ENCODE measurements at places on chromosomes 2 and 18.

- DNase-seq: no peak
Observed at GRCh38 chr2:226130192-226130591, 669.4 kb downstream of the IRS1 start.

DNA sequence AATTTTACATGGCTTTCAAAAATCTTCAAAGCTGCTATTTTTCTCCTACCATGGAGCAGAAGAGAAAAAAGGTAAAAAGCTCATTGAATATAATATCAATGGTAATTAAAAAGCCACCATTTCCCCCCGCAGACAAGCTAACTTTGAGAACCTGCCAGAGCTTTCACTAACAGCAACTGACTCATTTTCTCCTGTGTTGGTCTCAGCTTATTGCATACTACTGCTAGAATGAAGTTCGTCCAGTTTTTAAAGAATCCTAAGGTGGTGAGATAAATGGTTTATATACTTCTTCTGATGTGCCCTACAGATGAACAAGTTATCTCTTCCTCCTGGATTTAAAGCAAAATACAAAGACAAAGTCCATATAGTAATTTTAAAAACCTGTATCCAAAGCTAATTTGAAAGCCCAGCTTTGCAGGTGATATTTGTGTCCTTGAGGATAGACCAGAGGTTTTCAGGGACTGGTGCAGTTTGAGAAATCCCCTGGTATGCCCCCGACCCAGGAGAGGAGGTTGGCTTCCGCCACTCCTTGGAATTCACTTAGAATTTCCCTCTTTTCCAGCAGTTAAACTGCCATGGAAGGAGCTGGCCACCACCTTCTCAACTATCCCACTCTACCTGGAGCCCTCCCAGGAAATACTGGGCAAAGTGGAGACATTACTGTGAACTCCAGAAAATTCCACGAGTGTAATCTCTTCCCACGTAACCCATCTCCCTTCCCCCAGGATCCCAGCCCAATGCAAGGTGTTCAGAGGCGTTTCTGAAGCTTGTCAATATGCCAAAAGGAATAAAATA, 17.5 kb downstream of the YPEL5 start:
- DNase-seq: no peak

- DNase-seq: no peak
Observed at GRCh38 chr2:86482034-86482433, 40.9 kb downstream of the KDM3A start.

- DNase-seq: no peak
Observed at GRCh38 chr2:18501156-18501555, 59.3 kb downstream of the RDH14 start.

- no peak for DNase-seq
Observed at GRCh38 chr2:235194351-235194750, 242.5 kb downstream of the SH3BP4 start.

GRCh38 chr2:210798180-210798579, 241.8 kb downstream of the CPS1 start:
- DNase-seq: no peak

DNA sequence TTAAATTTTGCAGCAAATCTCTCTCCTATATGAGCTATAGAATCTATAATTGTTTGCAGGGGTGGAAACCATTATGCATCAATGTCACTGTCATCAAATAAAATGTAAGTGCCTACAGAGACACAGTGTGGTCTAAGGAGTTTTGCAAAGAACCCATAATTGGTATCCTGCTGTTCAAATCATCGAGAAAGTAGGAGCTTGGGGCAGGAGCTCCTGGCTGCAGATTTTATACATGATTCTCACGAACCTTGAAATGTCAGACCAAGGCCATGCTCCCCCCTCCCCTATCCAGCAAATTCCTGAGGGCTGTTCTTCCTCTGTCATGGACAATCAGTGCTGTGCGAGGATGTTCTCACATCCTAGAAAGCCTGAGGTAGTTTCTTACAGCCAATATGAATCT, 119.5 kb upstream of the CYRIA start:
- DNase-seq: no peak

- DNase-seq: no peak
Observed at GRCh38 chr2:9768388-9768787, 74.9 kb upstream of the TAF1B start.

DNA sequence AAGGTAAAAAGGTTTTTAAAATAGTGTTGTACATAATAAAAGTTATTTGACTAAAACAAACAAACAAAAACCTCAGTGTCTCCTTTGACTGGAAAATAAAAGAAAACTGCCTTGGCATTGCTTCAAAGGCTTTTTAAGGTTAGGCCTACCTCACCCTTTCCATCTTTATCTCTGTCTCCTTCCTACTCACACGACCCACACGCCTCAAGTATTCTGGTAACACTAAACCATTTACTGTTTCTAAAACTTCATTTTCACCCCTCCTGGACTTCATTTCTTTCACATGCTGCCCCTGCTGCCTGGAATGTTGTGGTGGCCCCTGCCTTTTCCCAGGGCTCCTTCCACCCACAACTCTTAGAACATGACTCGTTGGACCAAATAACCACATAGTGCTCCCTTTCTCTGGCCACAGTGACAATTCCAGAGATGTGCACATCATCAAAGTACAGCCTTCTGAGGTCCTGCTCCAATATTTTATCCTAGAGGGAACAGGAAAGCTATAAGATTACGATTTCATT, 54.0 kb downstream of the ERBB4 start:
- no peak for DNase-seq

- no peak for DNase-seq
Observed at GRCh38 chr2:129056309-129056958, 737.8 kb upstream of the HS6ST1 start.

GRCh38 chr2:225590932-225591331, 191.4 kb downstream of the NYAP2 start:
- DNase-seq: no peak

DNA sequence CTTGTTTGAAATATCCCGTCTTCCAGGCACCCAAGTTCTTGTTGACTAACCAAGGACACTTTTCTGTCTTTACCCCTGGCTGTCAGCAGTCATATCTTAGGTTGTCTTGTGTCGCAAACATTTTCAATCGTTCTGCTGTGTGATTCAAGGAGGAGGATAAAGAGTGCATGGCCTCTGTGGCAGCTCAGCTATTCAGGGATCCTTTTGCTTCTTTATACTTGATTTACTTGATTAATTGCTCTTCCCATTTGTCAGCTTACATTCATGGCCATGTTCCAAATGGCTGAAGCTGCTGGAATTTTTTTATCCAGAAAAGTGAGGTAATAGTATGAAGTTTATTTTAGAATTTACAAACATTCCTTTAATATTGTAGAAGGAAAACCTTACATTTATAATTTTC, 97.3 kb upstream of the FZD5 start:
- DNase-seq: no peak

GRCh38 chr18:74063023-74063422, 84.6 kb downstream of the FBXO15 start:
- DNase-seq: no peak

DNA sequence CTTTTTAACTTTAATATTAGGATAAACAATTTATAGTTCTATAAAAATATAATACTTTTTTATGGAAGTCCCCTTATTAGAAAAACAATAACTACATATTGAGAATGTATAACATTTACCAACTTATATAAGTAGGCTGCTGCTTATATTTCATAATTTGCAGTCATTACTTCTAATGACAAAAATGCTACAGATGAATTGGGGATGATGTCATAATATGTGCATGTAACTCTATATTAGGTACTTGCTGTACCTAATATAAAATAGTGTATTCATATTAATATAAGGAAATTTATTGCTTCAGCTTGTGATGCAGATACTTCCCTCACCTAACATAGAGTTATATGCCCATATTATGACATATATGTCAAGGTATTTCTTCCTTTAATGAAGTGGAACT, 100.7 kb downstream of the GALNT13 start:
- DNase-seq: no peak

DNA sequence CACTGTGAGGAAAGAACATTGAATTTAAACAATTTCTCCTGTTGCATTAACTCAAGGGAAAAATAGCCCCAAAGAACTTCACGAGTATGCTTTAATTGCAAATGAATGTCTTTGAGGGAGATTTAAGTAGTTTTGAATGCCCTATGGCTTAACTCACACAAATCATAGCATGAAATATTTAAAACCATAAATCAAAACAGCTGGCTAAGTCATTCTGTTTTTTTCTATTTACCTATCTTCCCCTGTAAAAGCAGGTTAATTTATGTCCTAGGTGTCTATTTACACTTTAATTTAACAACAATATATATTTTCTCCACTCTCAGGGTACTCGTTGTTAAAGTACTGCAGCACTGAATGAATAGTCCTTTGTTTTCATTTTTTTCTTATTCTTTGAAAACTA, 118.8 kb upstream of the PIEZO2 start:
- no peak for DNase-seq

GRCh38 chr2:238883421-238883901, 35.6 kb downstream of the TWIST2 start:
- DNase-seq: peak; percentile 78

DNA sequence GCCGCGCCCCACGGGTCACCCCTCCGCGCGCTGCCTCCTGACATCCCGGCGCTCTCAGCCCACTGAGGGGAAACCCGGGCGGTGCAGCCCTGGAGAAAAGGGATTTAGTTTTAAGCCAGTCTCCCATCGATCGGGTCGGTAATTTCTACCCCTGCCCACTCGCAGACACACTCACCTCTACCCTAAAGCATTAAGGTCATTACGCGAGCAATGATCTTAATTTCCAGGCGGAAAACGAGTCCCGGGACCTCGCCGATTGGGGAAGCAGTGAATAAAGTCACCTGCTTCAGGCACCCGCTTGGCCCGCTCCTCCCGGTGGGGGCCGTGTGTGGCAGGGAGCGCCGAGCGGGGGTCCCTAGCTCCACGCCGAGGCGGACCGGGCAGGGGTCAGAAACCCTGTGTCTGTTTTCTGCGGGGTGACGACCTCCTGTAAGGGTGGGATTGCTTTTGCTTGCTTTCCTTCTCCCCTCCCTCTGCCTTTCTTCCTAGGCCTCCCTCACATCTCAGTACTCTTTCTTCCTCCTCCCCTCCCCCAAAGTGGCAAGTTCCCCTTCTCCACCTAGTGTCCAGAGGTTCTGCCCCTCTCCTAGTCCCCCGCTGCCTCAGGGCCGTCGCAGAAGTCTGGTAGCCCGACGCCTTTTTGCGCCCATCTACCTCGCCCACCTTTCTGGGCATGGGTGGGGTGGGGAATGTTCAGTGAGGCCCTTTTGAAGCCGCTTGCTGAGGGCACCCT, 142.6 kb downstream of the MEIS1 start:
- no peak for DNase-seq

DNA sequence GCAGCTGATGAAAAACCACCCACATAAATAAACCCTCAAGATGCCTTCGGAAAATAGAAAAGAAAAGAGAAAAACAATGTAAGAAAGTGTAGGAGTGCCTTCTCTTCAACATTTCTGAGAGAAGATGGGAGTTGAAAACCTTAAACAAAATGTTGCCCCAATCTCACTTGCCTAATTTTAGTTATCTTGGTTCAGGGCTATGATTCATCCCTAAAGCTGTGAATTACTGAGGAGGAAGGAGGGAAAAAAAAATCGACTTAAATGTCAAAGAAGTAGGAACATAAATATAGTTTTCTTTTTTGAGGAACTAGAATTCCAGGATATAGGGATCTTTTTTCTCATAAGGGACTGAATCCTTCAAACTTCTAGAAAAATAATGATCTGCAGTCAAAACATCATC, 360.3 kb downstream of the TGIF1 start:
- DNase-seq: no peak

DNA sequence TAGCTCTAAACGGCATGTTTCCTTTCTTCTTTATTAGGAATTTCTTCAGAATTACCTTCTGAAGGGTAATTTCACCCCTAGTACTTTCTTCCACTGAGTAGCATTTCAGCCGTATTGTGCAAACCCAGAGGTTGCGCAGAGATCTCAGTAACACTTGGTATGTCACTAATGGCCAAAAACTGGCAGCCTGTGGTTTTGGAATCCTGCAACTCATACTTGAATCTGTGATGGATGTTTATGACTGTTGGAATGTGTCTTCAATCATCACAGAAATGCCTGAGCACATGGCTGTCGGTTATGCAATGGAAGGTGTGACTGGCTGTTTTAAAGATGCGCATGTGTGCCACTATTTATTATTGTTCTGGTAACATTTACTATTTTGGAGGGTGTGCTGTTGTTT, 100.0 kb downstream of the COLEC12 start:
- DNase-seq: no peak

- DNase-seq: no peak
Observed at GRCh38 chr2:12486205-12487118, 230.3 kb upstream of the TRIB2 start.

DNA sequence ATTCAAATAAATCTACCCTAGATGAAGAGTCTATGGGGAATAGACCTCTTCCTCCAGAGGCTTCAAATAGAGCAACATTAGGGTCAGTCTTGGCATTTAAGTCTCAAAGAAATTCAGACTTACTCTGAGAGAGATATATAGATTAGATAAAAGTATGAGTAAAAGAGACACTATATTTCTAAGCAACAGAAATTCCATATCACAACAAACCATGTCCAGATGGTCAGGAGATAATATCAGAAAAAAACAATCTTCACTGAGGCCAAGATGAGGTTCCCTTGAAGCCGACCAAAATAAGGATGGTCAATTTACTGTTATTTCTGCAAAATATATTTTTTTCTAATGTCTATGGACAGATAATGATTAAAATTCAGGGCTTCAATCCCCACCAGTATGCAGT, 89.1 kb upstream of the NOSTRIN start:
- DNase-seq: no peak

DNA sequence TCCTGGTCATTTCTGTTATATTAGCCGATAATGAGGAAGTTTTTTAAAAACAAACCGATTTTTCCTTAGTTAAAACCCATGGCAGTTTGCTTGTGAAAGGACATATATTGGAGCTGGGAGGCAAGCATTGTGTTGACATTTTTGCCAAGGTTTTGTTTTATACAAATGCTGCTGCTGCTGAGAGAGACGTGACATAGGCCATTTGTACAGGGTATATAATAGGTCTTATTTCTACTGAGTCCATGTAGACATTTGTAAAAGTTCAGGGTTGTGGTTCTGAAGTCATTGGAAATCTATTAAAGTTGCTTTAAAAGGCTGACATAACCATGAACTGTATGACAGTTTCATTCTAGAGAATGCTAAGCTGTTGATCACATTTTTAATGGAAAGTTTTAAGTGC, 424.0 kb upstream of the FANCL start:
- no peak for DNase-seq

DNA sequence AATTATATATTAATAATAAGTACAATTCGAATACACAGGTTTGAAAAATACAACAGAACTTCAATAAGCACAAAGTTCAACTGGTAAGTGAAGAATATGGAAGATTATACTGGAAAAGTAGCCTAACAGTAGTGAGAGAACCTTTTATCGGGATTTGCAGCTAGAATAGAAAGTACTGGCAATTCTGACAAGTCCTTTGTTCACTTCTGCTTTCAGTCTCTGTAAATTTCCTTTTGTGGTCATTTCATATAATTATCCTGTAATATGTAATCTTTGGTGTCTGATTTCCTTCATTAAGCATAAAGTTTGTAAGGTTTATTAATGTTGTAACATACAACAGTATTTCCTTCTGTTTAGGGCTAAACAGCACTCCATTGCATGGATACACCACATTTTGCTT, 67.2 kb downstream of the CUL3 start:
- no peak for DNase-seq

DNA sequence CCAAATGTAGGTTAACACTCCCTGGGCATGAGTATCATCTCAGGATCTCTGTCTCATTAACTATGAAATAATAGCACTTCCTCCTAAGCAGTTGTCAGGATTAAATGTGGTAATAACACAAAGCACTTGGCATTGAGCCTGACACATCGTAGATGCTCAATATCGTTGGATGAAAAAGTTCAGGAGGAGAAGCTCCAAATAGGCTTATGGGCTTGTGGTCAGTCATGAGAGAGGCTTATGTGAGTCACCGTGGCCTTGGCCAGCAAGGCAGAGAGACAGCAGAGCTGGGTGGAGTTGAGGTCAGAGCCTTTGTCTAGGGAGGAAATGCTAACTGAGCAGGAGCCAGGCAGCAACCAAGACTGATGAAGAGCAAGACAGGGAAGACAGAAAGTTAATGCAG, 68.3 kb upstream of the PPM1B start:
- DNase-seq: peak; percentile 83
